ENCODE measurements at places on chromosomes 4 and X.
A peak's percentile ranks its signal among the peaks of the same experiment; 100 is the strongest.

GRCh38 chr4:52192721-52193135 is 141.6 kb downstream of the SPATA18 start:
- DNase-seq: peak; percentile 18

DNA sequence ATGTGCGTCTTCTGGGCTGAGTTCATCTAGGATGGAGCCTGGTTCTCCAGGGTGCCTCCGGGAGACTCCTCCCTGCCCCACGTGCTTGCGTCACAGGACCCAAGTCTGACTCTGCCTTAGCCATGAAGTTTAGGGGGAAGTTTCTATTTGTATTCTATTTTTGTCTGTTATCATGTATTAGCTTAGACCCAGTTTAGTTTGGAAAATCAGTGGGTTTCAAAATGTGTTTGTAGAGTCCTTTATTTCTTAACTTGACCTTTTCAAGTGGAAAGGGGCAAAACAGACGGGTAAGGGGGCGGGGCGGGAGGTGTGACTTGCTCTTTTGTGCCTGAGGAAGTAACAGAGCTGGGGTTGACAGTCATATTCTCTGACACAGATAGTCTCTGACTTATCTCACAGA is 86.0 kb downstream of the HTT start:
- no peak for DNase-seq

GRCh38 chr4:2135083-2135482 is 76.0 kb downstream of the NAT8L start:
- DNase-seq: peak; percentile 13

DNA sequence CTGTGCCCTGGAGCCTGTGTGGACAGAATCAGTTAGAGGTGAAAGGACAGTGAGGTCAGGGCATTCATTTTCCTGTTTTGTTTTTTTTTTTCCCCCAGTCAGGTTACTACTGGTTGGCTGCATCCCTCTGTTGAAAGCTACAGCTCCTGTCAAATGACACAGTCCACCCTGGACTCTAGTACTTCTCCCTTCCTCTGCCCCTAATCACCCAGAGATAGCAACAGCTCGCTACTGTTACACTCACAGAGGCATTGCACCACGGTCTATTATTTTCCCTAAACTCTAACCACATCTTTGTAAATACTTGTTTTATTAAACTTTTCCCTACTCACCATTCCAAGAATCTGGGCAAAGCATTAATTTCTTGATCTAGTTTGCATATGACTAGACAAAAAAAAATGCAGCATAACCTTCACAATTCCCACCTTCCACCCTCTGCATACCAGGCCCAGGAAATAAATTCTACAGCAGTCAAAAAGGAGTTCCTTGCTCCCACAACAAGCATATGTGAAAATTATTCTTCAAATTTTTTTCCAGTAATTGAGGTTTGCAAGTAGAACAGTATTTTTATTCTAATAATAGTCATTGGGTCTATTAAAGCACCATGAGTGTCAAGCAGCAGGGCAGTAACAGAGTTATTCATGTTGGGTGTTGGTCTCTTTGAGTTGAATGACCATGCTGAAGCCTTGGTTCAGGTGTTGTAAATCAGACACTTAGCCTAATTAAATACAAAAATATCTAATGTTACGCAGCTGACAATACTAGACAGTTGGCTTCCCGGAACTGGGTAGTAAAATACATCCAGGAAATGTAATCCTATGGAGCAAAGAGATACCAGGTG is 329.2 kb downstream of the INPP4B start:
- no peak for DNase-seq

GRCh38 chr4:29220761-29221160 is 1499.4 kb upstream of the PCDH7 start:
- DNase-seq: no peak

- peak; percentile 13 for DNase-seq
Measured at GRCh38 chrX:124045109-124045508, 83.6 kb downstream of the STAG2 start.

DNA sequence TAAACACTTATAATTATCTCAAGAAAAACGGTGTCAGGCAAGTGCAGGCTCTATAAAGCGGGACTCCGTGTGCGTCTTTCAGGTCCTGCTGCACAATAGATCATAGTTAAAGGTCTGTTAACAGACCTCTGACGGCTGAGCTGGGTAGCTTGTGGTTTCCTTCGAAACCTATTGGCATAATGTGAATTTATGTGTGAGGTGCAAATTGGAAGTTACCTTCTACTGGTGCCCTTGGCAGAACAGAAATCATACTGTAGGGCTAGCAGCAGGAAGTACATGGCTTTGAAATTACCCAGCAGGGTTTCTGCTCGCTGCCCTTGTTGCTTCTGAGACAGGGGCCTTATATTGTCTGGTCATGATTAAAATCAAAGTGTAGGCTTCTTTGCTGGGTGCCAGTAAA is 216.4 kb upstream of the HAND2 start:
- no peak for DNase-seq

GRCh38 chrX:51332188-51332942 is at the start of gene NUDT10:
Gene NUDT10, plus strand, starts transcription at chrX:51332822. Its CDS starts 144 bp downstream, at chrX:51332966.
- peak; percentile 44 for DNase-seq

DNA sequence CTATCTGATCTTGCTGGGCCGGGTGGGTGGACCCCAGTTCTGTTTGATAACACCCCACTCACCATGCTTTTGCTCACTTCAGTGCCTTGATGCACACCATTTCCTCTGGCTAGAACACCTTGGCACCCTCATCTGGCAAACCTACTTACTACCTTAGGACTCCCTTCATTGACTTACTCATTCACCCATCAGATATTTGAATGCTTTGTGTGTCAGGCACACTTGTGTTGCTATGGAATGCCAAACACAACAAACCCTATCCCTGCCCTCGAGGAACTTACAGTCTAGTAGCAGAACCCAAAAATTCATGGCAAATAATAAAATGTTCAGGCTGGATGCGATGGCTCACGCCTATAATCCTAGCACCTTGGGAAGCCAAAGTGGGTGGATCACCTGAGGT is 13.9 kb downstream of the CCNG2 start:
- DNase-seq: no peak
